B cell (primary cell): ENCODE measurements at places on chromosomes 7 and 10. TPM values are rescaled to one million over a fixed set of nuclear protein-coding genes. Genes with fewer than 3 reads are reported as not detected.

- no peak overlapping the region for H3K27ac ChIP-seq
- no peaks in the 10 kb centered on the region for H3K36me3 ChIP-seq
- no peak for DNase-seq
- no peaks in the 10 kb centered on the region for H3K27me3 ChIP-seq
These were observed 66.4 kb upstream of the ANK3 start for GRCh38 chr10:60456053-60456452.

The INMT gene
- 0.15 TPM in 1 of 2 replicates, not detected in the other for total RNA-seq

- no peaks in the 10 kb centered on the region for H3K27me3 ChIP-seq
- H3K27ac ChIP-seq, result peak overlapping the region; percentile 100
- peak overlapping the region; percentile 79 for H3K4me3 ChIP-seq
These were observed 577 bp downstream of the DNAJB9 start for GRCh38 chr7:108570146-108570755.

The CTAGE6 gene
- 1.9 TPM in 2 replicates for total RNA-seq

DNA sequence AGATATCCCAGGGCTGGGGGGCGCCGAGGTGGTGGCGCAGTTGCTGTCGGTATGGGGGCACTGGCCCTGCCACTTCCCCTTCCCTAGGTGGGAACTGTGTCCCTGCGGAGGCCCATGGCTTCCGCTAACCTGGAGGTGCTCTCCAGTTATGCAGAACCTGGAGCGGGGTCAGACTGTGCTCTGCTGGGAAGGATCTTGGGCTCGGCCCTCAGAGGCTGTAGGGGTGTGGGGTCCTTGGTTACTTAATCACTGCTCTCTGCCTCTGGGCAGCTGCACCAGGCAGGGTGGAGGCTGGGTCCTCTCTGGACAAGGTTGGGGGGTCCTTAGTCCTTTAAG is 2.4 kb downstream of the BRI3 start:
- H3K36me3 ChIP-seq, result no peaks in the 10 kb centered on the region
- H3K4me1 ChIP-seq, result peaks cover 44% of the 10 kb centered on the region
- no peaks in the 10 kb centered on the region for H3K27me3 ChIP-seq
- no peak overlapping the region for H3K4me3 ChIP-seq

GRCh38 chr7:110600956-110601355 is 490.0 kb upstream of the LRRN3 start:
- no peaks in the 10 kb centered on the region for H3K27me3 ChIP-seq
- DNase-seq, result no peak
- H3K36me3 ChIP-seq, result no peaks in the 10 kb centered on the region
- H3K4me3 ChIP-seq, result no peak overlapping the region
